ENCODE measurements at places on chromosomes 4 and X.
A peak's percentile ranks its signal among the peaks of the same experiment; 100 is the strongest.

DNA sequence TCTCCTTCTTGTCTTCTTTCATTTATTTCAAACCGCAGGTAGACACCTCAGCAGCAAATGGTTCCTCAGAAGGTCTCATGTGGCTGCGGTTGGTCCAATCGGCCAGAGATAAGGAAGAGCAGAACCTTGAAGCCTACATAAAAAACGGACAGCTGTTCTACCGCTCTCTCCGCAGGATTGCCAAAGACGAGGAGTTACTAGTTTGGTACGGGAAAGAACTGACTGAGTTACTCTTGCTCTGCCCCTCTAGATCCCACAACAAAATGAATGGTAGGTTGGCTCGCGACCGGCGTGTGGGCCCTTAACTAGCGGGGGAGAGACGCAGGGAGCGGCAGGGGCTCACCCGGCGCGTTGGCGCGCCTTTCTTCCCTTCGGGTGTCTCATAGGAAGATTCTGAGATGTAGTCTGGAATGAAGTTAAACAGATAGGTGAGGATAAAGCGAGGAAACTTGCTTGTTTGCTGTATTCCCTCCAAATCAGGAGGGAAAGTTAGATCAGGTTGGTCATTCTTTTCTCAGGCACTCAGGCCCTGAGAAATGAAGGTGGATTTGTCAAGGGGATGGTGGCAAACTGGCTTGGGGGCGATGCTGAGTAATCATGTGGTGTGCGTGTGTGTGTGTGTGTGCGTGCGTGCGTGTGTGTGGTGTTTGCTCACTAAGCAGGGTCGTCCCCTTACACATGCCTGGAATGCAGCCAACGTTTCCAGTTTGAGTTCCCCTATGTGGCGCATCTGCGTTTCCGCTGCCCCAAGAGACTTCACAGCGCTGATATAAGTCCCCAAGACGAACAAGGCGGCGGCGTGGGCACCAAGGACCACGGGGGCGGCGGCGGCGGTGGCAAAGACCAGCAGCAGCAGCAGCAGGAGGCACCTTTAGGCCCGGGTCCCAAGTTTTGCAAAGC lies 4.2 kb downstream of the PRDM8 start:
- DNase-seq, result peak; percentile 71

DNA sequence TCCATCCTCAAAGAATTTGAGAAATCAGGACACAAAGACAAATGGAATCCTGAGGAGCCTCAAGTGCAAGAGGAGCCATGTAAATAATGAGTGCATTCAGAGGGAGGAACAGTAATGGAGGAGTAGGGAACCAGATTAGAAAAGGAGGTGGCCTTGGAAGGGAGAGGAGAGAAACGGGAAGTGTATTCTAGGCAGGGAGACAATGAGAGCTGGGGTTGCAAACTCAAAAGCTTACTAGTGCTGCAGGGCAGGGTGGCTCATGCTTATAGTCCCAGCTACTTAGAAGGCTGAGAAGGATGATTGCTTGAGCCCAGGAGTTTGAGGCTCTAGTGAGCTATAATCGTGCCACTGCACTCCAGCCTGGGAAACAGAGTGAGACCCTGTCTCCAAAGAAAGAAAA lies 113.2 kb upstream of the LSM6 start:
- DNase-seq, result no peak

DNA sequence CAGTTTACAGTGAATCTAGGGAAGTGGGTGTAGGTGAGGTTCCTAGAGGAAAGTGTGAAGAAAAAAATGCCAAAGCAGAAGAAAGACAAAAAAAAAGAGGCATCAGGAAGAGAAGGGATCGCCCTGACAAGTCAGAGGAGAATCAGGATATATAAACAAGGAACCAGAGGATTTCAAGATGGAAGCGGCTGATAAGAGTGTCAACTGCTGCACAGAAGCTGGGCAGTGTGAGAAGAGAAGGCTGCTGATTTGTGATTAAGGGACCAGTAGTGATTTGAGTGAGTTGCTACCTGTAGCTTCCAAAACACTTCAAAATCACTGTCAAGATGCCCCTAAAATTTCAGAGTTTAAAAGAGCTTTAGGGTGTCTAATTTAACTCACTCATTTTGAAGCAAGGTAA lies 258.2 kb downstream of the PPP3CA start:
- no peak for DNase-seq

- no peak for DNase-seq
These were observed 2.9 kb downstream of the ATP6AP1 start for GRCh38 chrX:154431341-154431740.

- DNase-seq, result no peak
These were observed 46.8 kb upstream of the TMPRSS11F start for GRCh38 chr4:68176500-68176899.

- no peak for DNase-seq
These were observed 172.7 kb upstream of the IL15 start for GRCh38 chr4:141463678-141464077.

GRCh38 chr4:146520896-146521540 lies 722 bp downstream of the SLC10A7 start:
- DNase-seq, result peak; percentile 39

GRCh38 chr4:69092980-69093568 lies 3.2 kb upstream of the UGT2B7 start:
- no peak for DNase-seq

GRCh38 chrX:23699636-23700194 lies 32.4 kb downstream of the PRDX4 start:
- DNase-seq, result peak; percentile 33

GRCh38 chrX:70301716-70302115 lies 11.8 kb downstream of the KIF4A start:
- no peak for DNase-seq

GRCh38 chr4:78343682-78344081 lies 207.9 kb upstream of the ANXA3 start:
- no peak for DNase-seq

GRCh38 chr4:139896091-139896604 lies 230.5 kb downstream of the MGST2 start:
- DNase-seq, result no peak

DNA sequence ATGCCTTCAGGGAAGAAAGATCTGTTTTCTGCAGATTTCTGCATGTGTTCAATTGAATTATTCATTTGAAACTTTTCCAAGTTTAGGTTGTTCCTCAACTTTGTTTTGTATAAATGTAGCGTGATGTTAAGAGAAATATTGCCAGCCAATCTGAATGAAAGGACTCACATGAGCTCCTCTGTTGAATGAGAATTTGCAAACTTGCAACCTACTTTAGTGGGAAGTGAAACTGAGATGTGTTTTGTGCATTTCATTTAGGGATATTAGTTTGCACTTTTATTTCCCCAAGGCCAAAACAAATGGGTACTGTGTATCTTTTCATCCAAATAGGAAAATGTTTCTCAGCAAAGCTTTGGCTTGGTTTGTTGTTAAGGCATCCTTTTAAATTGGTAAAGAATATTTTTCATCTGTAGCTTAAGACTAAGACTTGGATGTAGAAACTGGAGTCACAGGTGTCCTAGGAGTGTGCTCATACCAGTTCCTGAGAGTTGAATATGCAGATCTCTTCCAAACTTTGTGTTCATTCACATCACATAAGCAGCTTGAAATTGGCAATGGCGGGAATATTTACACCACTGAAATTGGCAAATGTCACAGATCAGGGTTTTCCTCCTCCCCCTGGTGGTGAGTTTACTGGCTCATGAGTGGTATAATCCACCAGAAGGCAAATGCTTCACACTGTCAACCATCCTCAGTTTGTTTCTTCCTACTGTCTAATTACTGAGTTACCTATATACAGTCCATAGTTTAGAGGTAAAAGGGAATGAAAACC lies 193.6 kb upstream of the BANK1 start:
- peak; percentile 29 for DNase-seq

DNA sequence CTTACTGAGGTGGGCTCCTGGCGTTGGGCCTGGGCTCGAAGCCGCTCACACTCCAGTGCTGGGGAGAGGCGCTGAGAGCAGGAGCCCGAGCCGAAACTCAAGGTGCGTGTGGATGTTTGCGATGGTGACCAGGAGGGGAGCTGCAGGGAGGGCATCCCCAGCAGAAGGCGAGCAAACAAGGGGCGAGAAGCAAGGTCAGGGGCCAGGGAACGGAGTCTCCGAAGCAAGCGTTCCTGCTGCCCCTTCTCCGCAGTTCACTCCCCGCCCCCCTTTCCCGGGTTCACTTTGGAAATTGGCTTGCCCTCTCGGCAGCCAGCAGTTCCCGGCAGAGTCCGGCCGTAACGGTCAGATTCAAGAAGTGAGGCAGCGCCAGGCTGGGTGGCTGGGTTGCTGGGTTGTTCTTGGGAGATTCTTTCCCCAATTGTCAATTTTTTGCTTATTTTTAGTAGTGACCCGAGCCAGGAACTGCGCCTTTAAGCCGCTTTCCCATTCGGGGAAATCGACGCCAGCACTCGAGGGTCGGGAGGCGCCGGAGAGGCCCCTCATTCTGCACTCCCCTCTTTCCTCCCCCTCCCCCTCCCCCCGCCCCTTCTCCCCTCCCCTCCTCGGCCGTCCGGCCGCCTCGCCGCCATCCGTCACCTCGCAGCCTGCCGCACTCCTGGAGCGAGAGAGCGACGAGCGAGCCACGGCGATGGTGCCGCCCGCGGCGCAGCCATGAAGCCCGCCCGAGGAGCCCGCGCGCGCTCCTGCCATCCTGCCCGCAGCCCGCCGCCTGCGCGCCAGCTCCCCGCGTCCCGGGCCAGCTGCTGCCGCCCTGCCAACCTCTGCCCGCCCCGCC lies at the start of gene FRMPD3:
Gene FRMPD3 (plus strand): TSS at position 655 of the 838 bp plus-strand sequence. CDS start 76,937 bp downstream, outside the sequence.
- no peak for DNase-seq

GRCh38 chrX:69192603-69193002 lies 27.4 kb upstream of the PJA1 start:
- DNase-seq, result no peak

DNA sequence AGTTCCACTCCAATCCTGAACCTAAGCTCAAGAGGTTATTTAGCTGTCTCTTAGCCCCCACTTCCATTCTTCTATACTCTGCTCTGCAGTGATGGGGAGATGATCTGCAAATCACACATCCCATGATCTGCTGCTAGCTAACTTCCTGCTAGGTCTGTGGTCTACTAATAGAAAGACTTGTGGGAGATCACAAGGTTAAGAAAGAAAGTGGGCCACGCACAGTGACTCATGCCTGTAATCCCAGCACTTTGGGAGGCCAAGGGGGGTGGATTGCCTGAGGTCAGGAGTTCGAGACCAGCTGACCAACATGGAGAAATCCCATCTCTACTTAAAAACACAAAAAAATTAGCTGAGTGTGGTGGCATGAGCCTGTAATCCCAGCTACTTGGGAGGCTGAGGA lies 471.1 kb upstream of the NWD2 start:
- DNase-seq, result no peak

DNA sequence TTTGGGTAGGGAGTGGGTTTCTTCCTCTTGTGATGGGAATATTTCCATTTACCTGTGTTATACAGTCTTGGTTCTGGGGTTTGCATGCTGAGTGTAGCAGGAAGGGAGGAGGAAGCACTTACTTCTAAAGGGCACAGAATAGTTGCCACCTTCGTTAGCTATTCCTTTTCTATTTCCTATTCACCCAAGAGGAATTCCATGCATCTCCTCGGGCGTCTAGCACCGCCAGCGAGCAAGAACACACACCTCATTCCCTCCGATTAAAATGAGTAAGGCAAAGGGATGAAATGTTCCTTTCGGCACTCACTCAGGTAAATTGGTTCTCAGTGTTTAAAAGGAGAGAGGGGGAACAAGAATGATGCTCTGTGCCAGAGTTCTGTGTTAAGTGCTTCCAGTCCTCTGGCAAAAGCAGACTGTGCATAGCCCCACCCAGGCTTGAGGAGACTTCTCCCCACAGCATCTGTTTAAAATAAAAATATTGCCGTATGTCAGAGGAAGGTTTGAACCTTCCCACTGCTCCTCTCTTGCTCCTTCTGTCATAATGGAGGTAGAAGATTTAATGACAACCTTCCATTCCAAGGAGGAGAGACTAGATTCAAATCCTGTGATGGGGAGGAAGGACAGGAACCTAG lies 351.4 kb downstream of the PTTG2 start:
- no peak for DNase-seq

- no peak for DNase-seq
These were observed 110.5 kb downstream of the KDR start for GRCh38 chr4:55014876-55015275.

GRCh38 chr4:11485926-11486325 lies 57.2 kb upstream of the HS3ST1 start:
- DNase-seq, result no peak

DNA sequence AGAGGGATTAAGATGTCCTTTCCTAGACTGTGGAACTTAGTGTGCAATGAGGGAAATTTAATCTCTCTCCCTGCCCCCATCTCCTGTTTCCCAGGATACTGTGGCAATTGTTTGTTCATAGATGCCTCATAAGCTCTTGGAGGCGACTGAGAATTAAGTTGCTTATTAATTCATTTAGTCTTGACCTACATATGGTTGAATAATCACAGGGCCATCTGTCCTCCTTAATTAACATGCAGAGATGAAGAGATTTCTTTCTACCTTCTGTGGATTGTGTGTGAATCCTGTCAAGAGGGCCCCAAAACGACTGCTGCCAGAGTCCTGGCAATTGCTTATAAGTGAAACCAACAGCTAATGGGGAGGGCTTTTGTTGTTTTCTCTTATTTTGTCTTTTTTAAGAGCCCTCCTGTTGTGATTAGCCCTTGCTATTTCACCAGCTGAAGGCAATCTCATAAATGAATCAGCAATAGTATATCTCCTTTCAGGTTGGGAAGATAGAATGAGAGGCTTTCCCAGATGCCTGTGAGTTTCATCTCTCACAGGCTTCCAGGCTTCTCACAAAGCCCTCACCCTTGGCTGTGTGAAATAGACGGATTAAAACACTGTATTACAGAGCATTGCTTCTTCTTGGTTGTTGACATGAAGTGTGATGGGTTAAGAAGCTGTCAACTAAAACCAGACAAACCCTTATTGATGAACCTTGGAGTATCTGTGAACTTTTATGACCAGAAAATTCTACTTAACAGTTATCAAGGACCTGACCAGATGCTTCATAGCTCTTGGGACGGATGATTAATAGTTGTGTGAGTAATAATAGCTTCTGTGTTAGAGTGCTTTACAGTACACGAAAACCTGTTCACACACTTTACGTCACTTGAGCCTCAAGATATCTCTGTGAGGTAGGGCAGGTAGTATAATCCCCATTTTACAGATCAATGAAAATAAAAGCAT lies 58.5 kb downstream of the PGRMC2 start:
- no peak for DNase-seq

- no peak for DNase-seq
These were observed 363.9 kb downstream of the PPP3CA start for GRCh38 chr4:100983426-100983825.

GRCh38 chrX:18607966-18608365 lies 63.9 kb downstream of the RS1 start:
- DNase-seq, result no peak

GRCh38 chr4:186029571-186030398 lies 39.2 kb upstream of the TLR3 start:
- no peak for DNase-seq

DNA sequence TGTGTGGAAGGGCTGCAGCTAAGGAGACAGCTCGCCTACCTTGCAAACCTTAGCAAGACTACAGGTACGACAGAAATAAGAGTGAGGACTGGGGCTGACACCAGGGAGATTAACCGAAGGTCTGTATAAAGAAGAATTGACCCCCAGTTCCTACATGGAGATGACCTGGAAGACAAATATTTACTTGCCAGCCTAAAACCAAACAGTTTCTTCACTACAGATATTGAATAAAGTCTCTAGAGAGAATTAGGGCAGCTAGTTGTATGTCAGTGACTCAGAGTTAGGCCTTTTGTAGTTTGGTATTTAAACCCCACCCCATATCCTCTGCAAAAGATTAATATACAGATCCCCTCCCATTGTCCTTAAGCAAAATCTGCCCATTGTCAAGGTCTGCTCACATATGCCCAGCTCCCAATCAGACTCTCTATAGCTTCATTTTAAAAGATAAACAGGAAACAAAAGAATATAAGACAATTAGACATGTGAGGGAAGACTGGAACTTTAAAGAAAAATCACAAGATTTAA lies 28.1 kb upstream of the FRMPD3 start:
- no peak for DNase-seq

GRCh38 chrX:108199691-108200090 lies 108.1 kb downstream of the ATG4A start:
- peak; percentile 24 for DNase-seq
